ENCODE measurements at places on chromosomes 1 and 21.
A peak's percentile ranks its signal among the peaks of the same experiment; 100 is the strongest.

- no peak for DNase-seq
Observed at GRCh38 chr1:246435421-246436041, 71.5 kb downstream of the SMYD3 start.

DNA sequence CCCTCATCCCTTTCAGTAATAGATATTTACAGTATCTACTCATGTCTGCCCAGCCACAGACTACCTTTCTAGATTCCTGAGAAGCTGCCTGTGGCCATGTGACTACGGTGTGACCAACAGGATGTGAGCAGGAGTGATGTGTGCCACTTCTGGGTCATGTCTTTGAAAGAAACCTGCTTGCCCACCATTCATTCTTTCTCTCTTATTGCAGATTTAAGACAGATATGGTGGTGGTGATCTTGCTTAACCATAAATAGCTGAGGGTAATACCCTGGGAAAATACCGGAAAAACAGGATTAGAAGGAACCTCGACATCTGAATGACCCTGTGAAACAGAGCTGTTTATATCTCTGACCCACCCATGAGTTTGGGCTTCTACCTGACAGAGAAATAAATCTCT is 41.6 kb upstream of the GUCA2A start:
- DNase-seq = no peak

GRCh38 chr1:40014812-40015594 is 25.5 kb upstream of the CAP1 start:
- DNase-seq = no peak

- no peak for DNase-seq
Observed at GRCh38 chr1:241834733-241835377, 13.1 kb upstream of the EXO1 start.

- no peak for DNase-seq
Observed at GRCh38 chr1:31483012-31483946, 70.3 kb downstream of the SERINC2 start.

DNA sequence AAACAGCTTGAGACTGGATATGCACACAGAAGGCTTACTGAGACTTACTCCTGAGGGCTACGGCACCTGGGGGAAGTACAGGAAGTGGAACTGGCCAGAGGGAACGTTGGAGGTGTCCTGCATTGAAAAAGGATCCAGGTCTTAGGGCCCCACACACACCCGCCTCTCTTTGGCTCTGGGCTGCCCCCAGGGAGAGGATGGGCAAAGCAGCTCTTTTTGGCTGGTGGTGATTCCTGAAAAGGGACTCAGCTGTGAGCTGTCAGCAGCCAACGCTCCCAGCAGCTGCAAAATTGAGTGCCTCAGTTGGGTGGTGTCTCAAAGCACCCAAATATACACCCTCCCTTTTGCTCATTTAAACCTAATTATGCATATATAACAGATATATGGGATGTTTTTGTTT is 213.2 kb downstream of the TNR start:
- peak; percentile 10 for DNase-seq

GRCh38 chr21:36059823-36060158 is 535 bp downstream of the SETD4 start:
- no peak for DNase-seq

GRCh38 chr21:33648555-33648954 is 6.3 kb downstream of the ITSN1 start:
- no peak for DNase-seq

GRCh38 chr1:202228484-202229122 is 35.0 kb downstream of the LGR6 start:
- DNase-seq = no peak

DNA sequence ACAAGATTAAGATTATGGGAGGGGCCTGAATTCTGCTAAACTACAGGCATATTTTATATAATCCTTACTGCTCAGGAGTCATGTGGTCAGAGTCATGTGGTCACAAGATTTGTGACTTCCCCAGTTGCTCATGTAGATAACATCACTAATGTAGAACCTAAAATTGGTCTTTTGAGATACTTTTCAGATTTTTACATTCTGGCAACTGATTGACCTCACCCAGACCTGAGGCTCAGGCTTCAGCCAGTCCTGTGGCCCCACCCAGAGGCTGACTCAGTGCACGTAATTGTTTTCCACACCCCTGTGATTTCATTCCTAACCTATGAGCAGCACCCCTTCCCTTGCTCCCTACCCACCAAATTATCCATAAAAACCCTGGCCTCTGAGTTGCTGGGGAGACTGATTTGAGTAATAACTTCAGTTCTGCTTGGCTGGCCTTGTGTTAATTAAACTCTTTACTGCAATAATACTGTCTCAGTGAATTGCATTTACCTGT is 41.7 kb upstream of the ZNF326 start:
- no peak for DNase-seq

DNA sequence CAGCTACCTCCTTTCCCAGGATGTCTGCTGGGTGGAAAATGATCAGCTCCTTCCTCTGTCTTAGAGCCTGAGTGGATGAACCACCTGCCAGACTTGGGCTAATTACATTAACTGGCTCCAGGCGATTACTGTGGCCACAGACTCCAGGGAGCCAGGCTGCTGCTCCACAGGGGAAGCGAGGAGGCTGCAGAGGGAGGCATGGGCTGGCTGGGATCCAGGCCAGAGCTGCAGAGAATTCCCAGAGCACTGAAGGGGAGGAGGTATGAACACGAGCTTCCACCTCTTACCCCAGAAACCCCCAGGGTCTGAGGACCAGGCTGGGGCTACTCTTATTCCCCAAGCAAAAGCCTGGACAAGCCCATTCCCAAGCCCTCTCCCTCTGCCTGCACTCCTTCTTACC is 136.0 kb upstream of the KLHDC7A start:
- DNase-seq = no peak

GRCh38 chr1:67766141-67766978 is 66.9 kb downstream of the GNG12 start:
- peak; percentile 24 for DNase-seq

DNA sequence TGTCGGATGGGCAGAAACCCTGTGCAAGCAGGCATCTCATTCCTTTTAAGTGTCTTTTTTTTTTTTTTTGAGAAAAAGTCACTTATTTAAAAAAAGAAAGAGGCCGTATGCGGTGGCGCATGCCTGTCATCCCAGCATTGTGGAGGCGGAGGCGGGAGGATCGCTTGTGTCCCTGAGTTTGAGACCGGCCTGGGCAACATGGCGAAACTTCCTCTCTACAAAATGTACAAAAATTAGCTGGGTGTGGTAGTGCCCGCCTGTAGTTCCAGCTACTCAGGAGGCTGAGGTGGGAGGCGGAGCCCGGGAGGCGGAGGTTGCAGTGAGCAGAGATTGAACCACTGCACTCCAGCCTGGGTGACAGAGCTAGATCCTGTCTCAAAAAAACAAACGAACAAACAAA is 1.7 kb downstream of the GPR137B start:
- no peak for DNase-seq

DNA sequence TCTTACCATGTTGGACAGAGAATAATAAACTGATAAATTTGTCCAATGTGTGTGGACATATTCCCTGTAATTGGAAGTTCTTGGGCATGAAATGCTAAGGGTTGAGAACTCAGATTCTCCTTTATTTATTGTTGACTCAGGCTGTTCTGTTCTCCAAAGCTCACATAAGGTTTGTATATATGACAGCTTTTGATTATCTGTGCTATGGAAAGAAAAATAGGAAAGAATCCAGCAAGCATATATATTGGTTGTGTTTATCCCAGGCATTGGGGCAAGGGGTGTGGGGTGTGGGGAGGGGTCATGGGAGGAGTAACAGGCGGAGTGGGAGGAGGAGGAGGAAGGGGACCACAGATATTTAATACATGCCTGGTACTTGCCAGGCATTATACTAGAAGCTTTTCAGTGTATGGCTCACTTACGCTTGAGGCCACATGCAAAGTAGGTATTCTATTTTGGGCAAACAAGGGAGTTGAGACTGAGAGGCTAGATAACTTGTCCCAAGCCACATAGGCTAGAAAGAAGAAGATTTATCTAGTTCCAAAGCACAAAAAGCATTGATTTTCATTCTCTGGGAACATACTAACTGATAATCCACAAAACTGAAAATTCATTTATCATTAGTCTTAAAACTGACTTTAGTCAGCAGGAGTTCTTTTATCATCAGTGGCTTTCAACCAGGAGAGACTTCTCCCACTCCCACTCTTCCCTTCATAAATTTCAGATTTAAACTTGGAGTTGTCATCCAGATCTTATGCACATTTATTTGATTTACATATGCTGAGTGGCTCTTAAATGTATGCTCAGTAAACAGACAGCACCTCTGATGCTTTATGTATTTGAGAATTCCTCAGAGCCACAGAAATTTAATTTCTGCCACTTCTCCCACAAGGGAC is 27.2 kb downstream of the NGF start:
- no peak for DNase-seq

DNA sequence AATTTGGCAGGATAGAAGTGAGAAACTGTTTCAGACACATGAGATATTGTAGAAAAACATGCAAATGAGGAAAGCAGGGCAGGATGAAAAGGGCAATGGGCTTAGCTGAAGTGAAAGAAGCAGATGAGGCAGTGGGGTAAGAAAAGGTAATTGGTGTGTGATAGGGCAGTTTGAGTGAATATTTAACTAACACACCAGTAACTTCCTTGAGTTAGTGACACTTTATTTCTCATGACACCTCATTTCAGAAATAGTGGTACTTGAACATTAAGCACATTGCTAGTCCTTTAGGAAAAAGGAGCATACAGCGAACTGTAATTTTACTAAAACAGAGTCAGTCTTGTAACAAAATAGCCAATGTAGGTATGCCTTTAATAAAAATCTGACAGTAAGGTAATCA is 415.0 kb downstream of the DPYD start:
- DNase-seq = no peak

DNA sequence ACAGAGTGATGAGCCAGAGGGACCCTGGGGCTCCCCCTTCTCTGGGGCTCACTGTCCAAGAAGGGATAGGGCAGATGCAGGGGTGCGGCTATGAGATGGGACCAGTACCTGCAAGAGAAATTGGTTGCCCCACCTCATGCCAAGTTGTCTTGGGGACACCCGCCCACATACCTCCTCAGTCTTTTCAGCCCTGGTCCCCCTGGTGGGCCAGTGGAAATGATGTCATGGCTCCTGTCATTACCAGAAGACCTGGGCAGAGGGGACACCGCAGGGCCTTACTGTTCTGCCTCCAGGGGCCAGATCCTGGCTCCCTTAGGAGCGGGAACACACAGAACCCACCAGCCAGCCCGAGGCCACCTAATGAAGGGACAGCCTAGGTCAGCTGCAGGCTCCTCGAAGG is 63.2 kb downstream of the CDK18 start:
- DNase-seq = no peak

Measured in frontal cortex (tissue), 4 donors.